ENCODE measurements at places on chromosomes 13 and 19.
A peak's percentile ranks its signal among the peaks of the same experiment; 100 is the strongest.

GRCh38 chr13:94552095-94552494, 43.9 kb downstream of the TGDS start:
- DNase-seq, result no peak

GRCh38 chr13:65653613-65654012, 1576.5 kb downstream of the PCDH9 start:
- DNase-seq, result no peak

DNA sequence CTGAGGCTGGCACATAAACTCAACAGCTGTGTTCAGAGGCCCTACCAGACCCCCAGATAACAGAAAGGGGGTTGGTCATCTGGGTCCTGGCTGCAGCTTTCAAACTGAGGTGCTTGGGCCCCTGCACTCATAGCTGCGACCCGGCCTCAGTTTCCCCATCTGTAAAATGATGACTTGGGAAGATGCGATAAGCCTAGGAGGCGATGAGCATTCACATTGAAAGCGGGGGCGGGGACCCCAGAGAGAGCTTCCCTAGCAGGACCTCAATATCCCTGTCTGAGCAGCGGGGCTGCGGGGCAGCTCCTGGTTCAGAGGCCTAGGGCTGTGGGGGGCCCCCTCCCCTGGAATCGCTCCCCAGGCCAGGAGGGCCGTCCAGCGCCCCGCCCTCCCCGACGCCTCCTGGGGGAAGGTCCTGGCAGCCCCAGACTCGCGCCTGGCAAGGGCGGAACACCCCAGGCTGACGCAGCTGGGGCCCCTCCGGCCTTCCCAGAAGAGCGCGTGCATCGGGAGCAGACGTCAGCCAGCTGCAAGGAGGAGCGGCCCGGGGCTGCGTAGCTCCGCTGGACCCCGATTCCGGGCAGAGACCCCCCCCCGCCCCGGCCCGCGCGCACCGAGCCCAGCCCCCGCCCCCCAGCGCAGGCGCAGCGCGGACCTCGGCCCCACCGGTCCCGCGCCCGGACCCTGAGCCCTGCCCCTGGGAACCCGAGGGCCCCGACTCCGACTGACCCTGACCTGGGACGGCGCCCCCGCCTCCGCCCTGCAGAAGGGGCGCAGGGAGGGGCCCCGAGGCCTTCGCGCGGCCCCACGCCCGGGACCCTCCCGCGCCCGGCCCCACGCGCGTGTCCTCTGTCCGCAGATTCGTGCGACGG, 3.5 kb downstream of the FSTL3 start:
- peak; percentile 48 for DNase-seq

DNA sequence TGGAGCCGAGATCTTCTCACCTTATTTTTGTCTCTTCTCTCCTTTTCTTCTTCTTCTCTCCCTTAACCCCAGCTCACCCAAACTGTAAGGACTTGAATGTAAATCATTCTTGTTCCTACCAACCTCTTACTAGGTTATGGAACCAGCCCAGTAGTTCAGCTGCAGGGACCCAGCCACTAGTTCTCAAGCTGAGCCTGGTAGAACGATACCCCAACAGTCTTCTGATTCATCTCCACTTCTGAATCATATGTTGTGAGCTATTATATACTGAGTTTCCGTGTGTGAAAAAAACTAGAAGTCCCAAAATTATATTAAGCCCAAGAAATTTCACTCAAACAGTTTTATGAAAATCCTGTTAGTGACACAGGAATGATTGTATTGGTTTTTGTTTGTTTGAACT, 67.7 kb downstream of the DCT start:
- DNase-seq, result no peak

DNA sequence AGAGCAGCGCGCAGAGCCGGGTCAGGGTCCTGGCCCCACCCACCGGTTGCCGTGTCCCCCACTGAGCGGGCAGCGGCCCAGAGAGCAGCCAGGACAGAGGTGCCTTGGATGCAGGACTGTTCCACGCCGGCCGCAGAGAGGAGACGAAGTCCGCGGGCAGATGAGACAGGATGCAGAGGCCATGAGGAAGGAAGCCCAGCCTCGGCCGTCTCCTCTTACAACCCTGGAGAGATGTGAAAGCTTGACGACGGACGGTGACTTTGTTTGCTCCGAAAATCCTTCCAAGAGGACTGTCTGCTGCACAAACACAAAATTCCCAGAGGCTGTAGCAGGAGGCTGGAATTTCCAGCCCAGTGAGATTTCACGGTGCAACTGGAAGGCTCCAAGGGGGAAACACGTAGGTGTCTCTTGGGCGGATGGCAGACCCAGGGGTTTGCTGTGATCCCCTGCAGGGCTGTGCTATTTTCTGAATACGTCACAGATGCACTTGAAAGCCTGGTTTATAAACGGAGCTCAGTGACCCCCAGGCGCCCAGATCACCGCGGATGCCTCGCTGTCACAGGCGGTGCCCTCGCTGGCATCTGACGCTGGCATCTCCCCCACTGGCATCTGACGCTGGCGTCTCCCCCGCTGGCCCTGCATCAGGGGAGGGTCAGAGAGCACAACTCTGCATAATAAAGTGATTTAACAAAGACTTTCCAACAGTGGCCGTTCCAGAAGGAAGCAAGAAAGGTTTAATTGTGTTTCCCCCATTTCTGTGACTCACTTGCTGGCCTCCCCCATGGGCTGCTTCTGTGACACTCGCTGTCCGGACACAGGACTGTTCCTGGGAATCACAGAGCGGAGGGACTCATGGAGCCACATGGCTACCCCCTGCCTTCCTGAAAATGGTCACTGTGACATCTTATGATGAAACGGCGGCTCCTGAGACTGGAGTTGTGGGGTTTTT, 62.0 kb upstream of the C13orf46 start:
- peak; percentile 95 for DNase-seq

GRCh38 chr19:47190167-47190727, 40.8 kb downstream of the BBC3 start:
- DNase-seq, result peak; percentile 57

- DNase-seq, result no peak
Observed at GRCh38 chr19:52689843-52690368, 44.9 kb downstream of the ZNF611 start.

- peak; percentile 70 for DNase-seq
Observed at GRCh38 chr13:97339019-97339987, 94.7 kb upstream of the RAP2A start.

Measured in globus pallidus (tissue), 1 donor.